Neural progenitor cell (in vitro differentiated cells): ENCODE measurements at places on chromosomes 1 and 21.
A peak's percentile ranks its signal among the peaks of the same experiment; 100 is the strongest.

- H3K4me3 ChIP-seq = no peak overlapping the region
- H3K27ac ChIP-seq = no peak overlapping the region
- H3K27me3 ChIP-seq = no peaks in the 10 kb centered on the region
- H3K4me1 ChIP-seq = no peaks in the 10 kb centered on the region
- peak; percentile 88 for DNase-seq
- no peaks in the 10 kb centered on the region for H3K36me3 ChIP-seq
Measured at GRCh38 chr1:58768971-58769808, 14.7 kb downstream of the JUN start.

- H3K27me3 ChIP-seq = no peaks in the 10 kb centered on the region
- H3K36me3 ChIP-seq = no peaks in the 10 kb centered on the region
- H3K4me3 ChIP-seq = no peak overlapping the region
Measured at GRCh38 chr1:107563441-107563840, 401.5 kb downstream of the VAV3 start.

DNA sequence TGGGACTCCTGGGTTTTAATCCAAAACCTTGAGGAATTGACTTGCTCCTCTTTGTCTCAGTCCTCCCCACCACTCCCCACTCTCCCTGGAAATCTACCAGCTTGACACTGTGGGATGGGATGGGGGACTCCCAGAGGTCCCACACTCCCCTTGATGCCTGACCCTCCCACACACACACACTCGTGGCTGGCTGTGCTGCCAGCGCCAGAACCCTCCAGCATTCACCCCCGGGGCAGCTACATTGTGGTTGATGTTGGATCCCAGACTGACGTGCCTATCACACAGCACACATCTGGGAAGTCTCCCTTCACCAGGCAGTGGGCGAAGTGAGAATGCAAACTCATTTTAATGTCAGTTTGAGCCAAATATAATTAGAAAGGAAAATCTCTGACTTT is 10.0 kb downstream of the KIRREL1 start:
- DNase-seq = no peak
- peak overlapping the region; percentile 97 for H3K27ac ChIP-seq

- peak; percentile 69 for DNase-seq
- no peak overlapping the region for H3K27ac ChIP-seq
- H3K4me1 ChIP-seq = peaks cover 17% of the 10 kb centered on the region
- peak overlapping the region; percentile 33 for H3K4me3 ChIP-seq
Measured at GRCh38 chr1:1136547-1137230, 20.8 kb upstream of the C1orf159 start.

DNA sequence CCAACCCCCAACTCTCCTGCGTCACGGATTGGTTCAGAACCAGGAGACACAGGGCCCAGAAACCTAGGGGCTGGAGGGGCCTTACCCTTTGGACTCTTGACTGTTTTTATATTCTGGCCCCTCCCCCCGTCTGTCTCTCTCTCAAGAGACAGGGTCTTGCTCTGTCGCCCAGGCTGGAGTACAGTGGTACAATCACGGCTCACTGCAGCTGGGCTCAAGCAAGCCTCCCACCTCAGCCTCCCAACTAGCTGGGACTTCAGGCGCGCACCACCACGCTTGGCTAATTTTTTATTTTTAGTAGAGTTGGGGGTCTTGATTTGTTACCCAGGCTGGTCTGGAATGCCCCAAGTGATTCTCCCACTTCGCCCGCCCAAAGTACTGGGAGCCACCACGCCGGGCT is 52.5 kb downstream of the PRKCZ start:
- H3K36me3 ChIP-seq = no peaks in the 10 kb centered on the region
- H3K27me3 ChIP-seq = no peaks in the 10 kb centered on the region
- no peak overlapping the region for H3K27ac ChIP-seq
- no peak for DNase-seq
- no peak overlapping the region for H3K4me3 ChIP-seq

DNA sequence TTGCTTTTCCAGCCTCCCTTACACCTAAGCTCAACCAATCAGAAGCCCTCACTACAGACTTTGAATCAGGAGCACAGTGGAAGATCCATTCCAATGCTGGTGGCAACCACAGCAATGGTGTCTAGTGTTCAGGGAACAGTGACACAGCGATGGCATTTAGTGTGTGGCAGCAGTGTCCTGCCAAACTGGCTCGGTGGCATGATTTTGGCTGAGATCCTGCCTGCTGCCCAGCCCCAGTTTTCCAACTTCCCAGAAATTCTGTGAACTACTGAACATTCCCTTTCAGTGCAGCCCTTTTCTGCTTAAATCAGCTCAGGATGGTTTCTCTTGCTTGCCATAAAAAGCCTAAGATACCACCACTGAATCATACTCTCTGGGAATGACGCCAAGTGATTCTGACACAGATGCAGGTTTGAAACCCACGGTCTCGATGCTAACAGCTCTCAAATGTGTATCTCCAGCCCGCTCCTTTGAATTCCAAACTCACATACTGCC is 8.8 kb downstream of the ASAP3 start:
- H3K27me3 ChIP-seq = no peaks in the 10 kb centered on the region
- H3K27ac ChIP-seq = no peak overlapping the region
- no peaks in the 10 kb centered on the region for H3K36me3 ChIP-seq
- no peak overlapping the region for H3K4me3 ChIP-seq
- DNase-seq = no peak

DNA sequence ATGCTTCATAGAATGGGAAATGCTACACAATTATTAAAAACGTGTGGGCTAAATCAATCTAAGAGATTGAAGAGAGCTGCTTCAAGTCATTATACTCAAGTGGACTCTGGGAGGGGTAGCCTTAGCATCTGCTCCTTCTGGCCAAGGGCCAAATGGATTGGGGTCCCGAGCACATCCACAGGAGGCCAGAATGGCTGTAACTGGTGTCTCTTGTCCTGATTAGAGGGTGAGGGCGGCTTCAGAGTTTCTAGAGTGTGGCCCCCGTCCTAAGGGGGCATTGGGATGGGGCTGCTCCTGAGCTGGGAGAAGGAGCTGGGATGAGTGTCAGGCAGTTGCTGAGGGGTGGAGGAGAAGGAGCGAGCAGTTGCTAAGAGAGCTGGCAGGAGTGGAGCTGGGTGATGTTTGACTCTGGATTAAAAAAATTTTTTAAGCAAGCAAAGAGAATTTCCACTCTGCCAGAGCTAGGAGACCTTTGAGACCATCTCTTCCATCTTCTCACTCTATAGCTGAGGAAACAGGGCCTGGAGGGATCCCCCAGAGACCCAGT is 71.3 kb upstream of the TLR5 start:
- H3K4me3 ChIP-seq = no peak overlapping the region
- no peaks in the 10 kb centered on the region for H3K36me3 ChIP-seq

DNA sequence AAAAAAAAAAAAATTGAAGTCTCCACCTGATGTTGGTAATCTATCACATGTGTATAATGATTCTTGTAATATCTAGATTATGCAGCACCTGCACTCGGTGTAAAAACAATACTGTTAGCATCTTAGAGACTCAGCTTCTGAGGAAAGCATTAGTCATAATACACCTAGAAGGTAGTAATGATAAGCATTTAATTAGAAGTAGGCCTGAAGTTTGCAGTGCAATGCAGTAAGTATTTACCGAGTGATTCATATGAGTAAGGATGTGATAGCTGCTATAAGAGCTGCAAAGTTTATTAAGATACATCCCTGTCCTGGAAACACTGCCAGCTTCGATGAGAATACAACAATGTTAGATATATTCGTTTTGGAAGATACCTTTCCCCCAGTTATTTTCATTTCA is 196.4 kb downstream of the GREM2 start:
- no peaks in the 10 kb centered on the region for H3K36me3 ChIP-seq
- no peak overlapping the region for H3K27ac ChIP-seq
- no peak for DNase-seq
- no peaks in the 10 kb centered on the region for H3K27me3 ChIP-seq

GRCh38 chr1:207328908-207329440 is 7.5 kb downstream of the CD55 start:
- peaks cover 10% of the 10 kb centered on the region for H3K36me3 ChIP-seq
- H3K4me3 ChIP-seq = no peak overlapping the region
- DNase-seq = no peak

DNA sequence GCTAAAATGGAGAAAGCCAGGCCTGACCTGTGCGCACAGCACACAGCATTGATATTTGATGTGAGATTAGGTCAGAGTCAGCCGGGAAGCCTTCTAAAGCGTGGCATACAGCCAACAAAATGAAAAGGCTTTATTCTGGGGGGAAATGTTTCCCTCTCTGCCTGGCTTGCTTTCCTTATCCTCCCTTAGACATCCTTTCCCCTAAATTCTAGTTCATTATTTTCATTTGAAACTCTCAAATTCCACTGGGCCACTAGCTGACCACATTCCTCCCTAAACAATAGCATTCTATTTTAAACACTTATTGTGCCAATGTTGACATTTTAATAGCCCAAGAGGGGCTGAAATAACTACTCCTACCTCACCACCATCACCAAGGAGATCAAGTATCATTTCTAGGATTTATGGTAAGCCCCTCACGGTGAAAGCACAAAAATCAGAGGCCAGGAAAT is 49.4 kb downstream of the LEPR start:
- H3K4me3 ChIP-seq = no peak overlapping the region
- no peaks in the 10 kb centered on the region for H3K36me3 ChIP-seq
- DNase-seq = no peak
- no peak overlapping the region for H3K27ac ChIP-seq
